ENCODE measurements at places on chromosomes 5 and 9.

- DNase-seq, result no peak
Observed at GRCh38 chr5:131993676-131994075, 17.8 kb downstream of the ACSL6 start.

GRCh38 chr5:111681414-111682120 lies 75.4 kb downstream of the NREP start:
- no peak for DNase-seq

DNA sequence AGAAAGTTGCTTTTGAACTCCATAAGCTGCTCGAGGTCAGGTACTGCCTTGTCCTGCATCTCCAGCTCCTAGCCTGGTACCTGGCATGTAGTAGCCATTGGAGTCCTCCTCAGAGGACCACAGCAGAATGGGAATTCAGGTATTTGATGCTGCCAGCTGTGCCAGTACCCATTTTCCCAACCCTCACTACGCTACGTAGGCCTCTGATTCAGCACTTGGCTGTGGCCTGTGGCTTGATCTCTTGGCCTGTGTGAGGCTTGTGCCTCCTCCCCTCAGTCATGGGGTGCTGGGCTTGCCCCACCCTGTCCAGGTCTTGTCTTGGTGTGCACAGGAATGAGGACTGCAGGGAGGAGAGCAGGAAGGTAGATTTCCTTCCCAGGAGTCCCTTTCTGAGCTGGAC lies 11.8 kb downstream of the OTULIN start:
- no peak for DNase-seq

GRCh38 chr9:106082621-106083020 lies 388.3 kb downstream of the TMEM38B start:
- DNase-seq, result no peak

DNA sequence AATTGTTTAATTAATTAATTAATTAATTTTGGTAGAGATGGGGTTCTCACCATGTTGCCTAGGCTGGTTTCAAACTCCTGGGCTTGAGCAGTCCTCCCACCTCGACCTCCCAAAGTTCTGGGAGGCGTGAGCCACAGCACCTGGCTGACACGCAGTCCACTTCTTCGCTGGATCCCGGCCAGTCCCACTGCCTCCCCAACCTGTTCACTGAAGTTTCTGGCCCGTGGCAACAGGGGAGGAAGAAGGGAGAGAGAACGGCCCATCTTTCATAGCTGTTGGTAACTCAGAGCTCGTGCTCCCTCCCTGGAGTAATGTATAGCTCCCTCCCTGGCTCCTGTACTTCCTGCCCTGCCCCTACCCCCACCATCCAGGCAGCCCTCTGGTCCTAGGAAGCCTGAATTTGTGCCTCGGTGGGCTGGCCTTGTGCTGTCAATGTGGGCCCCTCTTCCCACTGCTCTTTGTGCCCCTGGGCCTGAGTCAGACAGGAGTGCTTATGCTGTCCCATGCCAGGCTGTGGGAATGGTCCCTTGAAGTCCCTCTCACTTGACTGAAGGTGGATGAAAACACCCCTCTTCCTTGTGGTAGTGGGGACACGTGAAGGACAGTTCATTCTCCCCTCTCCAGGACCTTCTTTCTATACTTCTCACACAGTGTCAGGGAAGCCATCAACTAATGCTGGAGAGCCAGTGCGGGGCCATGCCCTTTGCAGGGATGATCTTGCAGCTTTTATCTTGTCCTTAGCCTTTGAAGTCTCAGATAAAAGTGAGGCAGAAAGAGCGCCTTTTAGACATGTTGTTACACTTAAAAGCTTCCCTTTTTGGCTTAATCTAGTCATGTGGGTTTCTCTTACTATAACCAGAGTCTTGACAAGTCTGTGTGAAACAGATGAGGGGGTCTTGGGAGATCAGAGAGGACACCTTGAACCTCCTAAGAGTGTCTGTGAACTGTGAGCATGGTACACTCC lies 38.1 kb downstream of the ANGPTL2 start:
- DNase-seq, result no peak

DNA sequence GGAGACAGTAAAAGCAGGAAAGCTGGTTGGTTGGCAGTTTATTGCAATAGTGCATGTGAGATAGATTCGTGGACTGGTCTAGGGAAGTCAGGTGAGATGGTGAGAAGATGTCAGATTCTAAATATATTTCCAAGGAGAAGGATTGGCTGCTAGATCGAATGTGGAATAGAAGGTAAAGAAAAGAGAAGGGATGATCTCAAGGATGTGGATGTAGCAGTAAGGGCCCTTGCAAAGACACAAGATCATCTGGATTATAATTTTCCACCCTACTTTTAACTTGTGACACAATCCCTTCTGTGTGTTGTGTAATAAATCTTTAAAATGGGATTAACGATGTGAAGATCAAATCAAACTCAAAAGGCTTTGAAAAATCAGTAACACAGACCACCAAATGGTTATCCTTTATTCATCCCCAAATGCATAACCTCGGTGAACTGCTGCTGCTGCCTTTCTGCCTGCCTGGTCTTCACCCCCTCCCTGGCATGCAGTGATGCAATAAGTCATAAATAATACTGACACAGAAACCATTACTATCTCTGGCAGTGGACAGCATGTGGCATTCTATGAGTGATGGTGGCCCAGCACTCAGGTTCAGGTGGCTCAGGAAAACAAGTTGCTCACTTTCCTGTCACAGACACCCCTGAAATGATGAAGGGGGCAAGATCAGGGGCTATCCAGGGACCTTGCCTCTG lies 178.4 kb downstream of the FAM114A2 start:
- DNase-seq, result no peak

- no peak for DNase-seq
Observed at GRCh38 chr5:120516805-120517204, 52.7 kb downstream of the PRR16 start.

DNA sequence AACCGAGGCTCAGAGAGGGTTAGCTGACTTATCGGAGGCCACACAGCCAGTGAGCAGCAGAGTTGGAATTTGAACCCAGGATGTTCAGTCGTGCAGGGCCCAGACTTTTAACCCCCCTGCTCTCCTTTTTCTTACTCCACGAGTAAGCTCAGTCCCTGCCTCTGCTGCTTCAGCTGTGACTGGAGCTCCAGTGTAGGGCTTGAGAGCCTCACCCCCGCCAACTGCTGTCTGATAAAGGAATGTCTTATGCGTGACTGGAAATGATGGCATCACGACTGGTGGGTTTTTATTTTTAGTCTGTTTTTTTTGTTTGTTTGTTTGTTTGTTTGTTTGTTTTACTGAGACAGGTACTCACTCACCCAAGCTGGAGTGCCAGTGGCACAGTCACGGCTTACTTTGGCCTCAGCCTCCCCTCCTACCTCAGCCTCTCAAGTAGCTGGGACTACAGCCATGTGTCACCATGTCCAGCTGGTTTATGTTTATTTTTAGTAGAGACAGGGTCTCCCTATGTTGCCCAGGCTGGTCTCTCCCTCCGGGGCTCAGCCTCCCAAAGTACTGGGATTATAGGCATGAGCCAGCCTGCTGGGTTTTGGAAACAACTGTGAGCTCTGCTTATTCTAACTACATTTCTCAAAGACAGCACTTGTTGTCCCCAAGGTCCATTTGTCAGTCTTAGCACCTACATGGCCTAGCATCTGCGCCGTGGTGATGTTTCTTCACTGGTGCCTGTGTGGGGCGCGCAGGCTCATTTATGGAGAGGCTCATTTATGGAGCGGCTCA lies 52.5 kb upstream of the NCS1 start:
- no peak for DNase-seq

DNA sequence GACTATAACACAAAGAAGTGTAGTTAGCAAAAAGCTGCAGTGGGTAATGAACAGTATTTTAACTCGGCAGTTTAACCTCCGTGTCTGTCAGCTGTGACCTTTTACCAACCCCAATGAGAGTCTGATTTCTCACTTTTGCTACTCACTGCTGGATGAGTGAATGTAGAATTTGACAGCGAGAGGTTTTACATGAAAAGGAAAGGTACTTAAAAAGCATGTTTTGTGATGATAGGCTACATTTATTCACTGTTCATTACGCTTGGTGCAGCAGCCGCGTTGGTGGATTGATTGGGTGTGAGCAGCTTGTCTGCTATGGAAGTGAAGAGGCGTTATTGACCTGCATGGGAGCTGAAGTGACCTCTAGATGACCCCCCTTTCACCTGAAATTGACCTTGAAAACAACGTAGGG lies 867.7 kb downstream of the NR2F1-AS1 start:
- no peak for DNase-seq

DNA sequence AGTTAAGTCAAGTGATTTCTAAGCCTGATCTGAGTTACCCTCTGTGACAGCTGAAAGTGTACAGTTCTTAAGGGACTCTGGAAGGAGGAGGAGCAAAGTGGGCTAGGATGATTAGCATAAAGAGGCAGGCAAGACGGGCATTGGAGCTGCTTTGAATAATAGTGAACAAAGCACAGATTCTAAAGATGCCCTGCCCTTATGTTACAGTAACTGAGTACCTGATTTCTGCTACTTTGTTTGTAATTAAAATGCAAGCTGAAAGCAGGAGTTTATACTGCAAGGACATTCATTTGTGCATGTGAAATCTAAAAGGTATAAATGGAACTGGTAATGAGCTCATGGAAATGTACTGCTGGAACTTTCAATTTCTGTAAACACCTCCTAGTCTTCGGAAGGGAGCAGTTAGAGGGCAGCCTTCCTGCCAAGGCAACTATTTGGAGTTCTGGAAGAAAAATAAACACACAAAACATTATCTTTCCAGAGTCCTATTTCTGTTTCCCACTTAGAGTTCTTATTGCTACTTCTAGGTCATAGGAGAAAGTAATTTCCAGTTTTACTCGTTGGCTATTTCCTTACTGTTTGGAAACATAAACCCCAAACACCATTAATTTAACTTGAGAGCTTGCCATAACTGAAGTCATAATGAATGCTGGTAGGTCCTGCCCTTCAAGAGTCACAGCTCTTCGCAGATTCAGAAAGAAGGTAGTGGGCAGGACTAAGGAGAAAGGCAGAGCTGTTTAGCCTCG lies at the start of gene RANBP3L:
TSS of gene RANBP3L (minus strand) at position 45 of the 746 bp plus-strand sequence. CDS start 486 bp downstream, outside the sequence.
- DNase-seq, result no peak

- DNase-seq, result no peak
Observed at GRCh38 chr5:36740259-36740898, 134.0 kb downstream of the SLC1A3 start.

DNA sequence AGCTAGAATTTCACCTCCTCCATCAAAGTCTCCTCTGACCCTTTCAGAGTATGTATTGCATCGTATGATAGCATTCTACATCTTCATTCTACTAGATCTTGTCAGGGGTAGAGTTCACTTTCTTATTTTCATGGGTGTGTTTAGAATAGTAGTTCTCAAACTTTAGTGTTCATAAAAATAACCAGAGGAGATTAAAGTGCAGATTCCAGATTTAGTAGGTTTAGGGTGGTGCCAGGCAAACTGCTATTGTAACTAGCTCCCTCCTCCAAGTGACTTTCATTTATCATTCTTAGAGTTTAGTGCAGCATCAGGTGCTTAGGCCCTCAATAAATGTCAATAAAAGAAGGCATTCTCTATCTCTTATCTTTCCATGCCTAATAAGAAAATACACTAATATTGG lies 7.2 kb upstream of the FYB1 start:
- DNase-seq, result no peak

GRCh38 chr5:176639981-176640380 lies 7.3 kb upstream of the TSPAN17 start:
- no peak for DNase-seq
